CD4-positive, alpha-beta T cell treated with Interleukin-4 for 4 hours (primary cell): ENCODE measurements at places on chromosomes 5 and 9.

DNA sequence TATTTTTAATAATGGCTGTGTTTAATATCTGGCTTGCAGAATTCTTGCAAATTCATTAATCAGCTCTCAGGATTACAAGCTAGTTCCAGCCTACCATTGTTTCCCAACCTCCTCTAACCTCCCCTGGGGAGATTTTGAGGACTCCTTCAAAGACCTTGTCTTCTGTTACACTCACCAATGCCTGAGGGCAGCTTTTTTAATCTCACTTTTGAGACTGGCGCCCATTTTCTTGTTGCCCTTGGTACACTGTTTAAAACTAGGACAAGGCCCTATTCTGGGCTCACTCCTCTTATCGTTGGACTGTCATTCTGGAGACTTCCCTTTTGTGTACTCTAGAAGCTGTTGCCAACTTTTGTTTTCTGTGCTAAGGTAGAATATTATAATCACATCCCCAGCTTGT lies 13.6 kb upstream of the EQTN start:
- DNase-seq: no peak

- DNase-seq: no peak
Observed at GRCh38 chr5:759781-760362, 24.7 kb downstream of the ZDHHC11B start.

- no peak for DNase-seq
Observed at GRCh38 chr9:81753436-81753835, 64.1 kb upstream of the TLE1 start.

GRCh38 chr5:176593273-176593869 lies 16.6 kb downstream of the GPRIN1 start:
- DNase-seq: no peak

DNA sequence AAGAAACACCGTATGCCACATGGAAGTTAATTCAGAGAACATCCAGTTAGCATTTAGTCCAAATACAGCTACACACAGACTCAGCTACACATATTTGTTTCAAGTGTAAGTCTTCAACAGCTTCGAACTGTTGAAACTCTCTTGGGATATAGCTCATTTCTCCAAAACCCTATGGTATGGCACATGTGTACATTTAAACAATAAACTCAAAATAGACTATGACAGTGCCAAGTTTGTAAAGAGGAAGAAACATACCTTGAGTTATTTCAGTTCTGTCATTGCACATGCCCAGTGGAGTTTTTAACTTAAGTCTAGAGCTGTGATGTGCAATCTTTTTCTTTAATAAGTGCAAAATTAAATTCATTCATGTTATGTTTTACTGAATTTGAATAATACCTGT lies 155.1 kb upstream of the RAI14 start:
- DNase-seq: no peak

DNA sequence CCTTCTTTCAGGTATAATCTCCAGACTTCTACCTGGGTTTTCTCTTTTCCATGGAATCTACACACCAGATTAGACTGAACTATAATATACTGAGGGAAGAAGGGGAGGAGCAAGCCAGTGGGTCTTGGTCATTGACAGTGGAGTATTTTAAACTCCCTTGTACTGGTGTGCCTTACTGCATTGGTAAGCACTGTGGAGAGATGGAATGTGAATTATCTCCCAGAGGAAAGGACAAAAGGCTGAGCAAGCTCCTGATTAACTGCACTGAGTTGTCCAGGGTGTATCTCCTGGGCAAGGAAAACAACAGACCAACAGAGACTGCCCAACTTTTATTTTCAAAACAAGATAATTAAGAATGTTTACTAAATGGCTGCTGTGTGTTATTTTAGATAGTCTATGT lies 29.8 kb upstream of the SLCO6A1 start:
- DNase-seq: no peak

DNA sequence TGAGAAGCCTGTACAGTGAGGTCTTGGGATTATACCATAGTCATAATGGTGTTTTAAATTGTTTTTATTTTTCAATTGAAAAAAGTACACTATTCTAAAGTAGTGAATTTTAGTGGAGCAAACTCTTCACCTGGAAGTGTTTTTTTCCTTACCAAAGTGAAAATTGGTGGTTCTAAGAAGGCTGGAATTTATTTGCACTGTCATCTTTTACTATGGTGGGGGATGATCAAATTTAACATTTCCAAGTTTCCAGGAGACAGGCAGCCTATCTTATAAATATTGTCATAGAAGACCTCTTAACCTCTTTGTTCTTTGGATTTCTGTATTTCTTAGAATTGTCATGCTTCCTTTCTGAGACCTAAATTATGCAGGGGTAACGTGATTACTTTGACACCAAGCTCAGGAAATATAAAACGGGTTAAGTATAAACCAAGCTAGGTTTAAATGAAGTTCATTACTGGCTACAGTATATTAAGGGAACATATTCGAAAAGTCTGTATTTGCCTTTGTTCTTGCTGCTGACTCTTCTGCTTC lies 20.2 kb downstream of the NDFIP1 start:
- DNase-seq: peak; percentile 44
